Transverse colon (tissue), 4 donors: ENCODE measurements at places on chromosomes 16 and 17. TPM values are rescaled to one million over a fixed set of nuclear protein-coding genes. Genes with fewer than 3 reads are reported as not detected.

TMIGD1 gene
- total RNA-seq, result 157 TPM

GRCh38 chr17:46125831-46126230 lies 67.4 kb downstream of the KANSL1 start:
- no peak for DNase-seq

DNA sequence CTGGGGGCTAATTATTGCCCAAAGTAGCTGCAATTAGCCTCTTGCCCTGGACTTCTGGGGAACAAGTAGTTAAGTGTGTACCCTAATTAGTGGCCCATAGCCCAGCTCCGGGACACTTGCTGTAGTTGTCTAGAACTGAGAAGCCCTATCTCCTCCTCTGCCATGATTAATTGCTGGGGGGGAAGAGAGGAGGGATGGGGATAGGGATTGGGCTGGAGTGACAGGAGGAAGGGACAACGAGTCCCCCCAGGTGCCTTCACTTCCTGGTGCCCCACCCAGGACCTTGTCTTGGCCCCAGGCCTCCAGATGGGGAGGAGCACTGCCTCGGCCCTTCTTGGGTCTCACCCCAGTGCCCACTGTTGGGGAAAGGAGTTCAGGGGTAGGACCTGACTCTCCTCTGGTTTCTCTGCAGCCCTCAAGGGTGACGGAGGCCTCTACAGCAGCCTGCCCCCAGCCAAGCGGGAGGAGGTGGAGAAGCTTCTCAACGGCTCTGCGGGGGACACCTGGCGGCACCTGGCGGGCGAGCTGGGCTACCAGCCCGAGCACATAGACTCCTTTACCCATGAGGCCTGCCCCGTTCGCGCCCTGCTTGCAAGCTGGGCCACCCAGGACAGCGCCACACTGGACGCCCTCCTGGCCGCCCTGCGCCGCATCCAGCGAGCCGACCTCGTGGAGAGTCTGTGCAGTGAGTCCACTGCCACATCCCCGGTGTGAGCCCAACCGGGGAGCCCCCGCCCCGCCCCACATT lies 17.4 kb downstream of the NGFR start:
- DNase-seq, result no peak

- no peak for DNase-seq
Measured at GRCh38 chr17:66578781-66579489, 256.0 kb upstream of the CACNG5 start.

GRCh38 chr16:1865902-1866690 lies 5.9 kb downstream of the MEIOB start:
- DNase-seq, result no peak

DNA sequence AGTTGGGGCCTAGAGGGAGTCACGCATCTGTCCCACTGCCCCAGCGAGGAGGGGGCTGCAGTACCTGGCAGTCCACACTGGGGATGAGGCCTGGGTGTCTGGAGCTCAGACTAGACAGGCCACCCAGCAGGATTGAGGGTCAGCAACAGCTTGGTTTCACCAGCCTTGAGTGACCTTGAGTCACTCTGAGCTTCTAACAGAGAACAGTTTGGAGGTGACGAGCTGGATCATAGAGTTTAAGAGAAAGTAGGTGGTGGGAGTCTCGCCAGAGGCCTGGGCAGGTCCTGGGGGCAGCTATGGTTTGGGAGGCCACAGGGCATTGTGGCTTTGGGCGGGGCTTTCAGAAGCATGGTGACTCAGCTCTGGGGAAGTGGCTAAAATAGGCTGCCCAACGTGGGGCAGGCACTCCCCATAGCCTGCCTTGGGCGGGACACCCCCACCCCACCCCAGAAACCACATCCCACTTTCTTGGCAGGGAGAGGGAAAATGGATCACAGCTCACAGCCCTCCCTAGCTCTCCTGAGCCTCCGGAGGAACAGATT lies 20.5 kb downstream of the CDC42EP4 start:
- peak; percentile 76 for DNase-seq

DNA sequence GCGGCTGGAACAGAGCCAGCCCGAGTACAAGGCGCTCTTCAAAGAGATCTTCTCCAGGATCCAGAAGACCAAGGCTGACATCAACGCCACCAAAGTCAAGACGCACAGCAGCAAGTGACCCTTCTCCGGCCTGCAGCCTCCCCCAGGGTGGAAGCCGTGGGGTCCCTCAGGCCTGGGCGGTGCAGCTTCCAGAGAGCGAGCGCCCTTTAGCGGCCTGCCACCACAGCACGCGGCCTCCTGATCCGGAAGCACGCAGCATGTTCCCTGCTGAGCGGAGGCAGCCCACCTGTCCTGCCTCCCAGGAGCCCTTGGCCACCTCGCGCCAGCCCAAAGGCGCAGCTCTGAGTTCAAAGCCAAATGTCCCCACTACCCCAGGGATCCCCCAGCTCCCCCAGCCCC lies 8.5 kb upstream of the MRPL58 start:
- no peak for DNase-seq
